ENCODE measurements at places on chromosomes 5 and 9.

- no peak for DNase-seq
Measured at GRCh38 chr9:130023144-130023787, 19.7 kb downstream of the FNBP1 start.

DNA sequence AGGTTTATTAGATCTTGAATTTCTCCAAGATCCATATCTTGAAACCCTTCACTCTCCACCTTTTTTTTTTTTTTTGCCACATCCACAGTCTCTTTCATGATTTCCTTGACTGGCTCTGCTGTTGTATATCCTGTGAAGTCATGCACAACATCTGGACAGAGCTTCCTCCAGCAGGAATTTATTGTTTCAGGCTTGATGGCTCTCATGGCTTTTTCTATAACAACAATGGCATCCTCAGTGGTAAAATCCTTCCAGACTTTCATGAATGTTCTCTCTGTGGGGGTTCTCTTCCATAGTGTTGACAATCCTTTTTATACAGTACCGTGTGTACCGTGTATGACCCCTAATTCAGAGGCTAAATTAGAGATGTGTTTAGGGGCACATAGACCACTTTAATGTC, 24.0 kb downstream of the RANBP17 start:
- DNase-seq, result no peak

GRCh38 chr5:151038412-151038745, 18.0 kb downstream of the GPX3 start:
- no peak for DNase-seq

DNA sequence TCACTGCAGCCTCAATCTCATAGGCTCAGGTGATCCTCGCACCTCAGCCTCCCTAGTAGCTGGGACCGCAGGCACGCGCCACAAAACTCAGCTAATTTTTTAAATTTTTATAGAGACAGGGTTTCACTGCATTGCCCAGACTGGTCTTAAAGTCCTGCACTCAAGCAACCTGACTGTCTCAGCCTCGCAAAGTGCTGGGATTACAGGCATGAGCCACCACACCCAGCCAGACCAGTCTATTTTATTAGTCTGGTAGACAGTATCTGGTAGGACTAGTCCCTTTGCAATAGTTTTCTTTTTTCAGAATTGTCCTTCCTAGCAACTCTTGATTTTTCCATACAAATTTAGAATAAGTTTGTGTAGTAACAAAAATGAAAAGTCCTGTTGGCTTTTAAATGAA, 14.1 kb upstream of the GPR150 start:
- no peak for DNase-seq

GRCh38 chr5:126385524-126386502, 37.4 kb upstream of the GRAMD2B start:
- DNase-seq, result no peak

DNA sequence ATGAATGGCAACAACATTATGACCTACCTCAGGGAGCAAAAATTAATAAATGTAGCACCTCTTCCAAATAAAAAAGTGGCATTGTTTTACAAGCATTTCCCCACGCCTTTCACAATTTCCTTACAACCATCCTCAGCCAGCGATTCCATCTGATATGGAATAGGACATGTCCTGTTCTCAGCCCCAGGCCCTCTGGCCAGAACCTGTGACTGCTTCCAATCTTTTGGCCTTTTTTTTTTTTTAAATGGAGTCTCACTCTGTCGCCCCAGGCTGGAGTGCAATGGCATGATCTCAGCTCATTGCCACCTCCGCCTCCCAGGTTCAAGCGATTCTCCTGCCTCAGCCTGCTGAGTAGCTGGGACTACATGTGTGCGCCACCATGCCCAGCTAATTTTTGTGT, 16.8 kb upstream of the WNK2 start:
- DNase-seq, result no peak

DNA sequence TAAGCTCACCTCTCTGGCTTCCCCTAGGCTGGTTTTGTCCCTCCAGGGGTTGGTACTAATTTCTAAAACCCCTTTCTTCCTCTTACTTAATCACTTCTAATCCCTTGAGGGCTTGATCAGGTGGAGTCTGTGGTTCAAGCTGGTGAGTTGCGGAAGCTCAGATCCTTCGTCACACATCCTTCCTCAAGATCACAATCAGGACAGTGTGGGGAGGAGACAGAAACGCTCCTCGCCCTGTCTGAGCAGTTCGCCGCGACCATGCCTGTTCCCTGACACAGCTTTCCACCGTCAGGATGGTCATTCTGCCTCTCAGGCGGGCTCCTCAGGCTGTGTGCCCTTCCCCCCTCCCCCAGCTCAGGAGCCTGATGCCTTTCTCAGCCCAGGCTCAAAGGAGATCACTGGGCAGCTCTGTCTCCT, 24.3 kb downstream of the CPLX2 start:
- no peak for DNase-seq

GRCh38 chr5:145660897-145661640, 174.1 kb downstream of the PRELID2 start:
- no peak for DNase-seq

GRCh38 chr5:169153405-169153804, 147.5 kb downstream of the SLIT3 start:
- no peak for DNase-seq

GRCh38 chr5:19918780-19919179, 69.2 kb downstream of the CDH18 start:
- no peak for DNase-seq

DNA sequence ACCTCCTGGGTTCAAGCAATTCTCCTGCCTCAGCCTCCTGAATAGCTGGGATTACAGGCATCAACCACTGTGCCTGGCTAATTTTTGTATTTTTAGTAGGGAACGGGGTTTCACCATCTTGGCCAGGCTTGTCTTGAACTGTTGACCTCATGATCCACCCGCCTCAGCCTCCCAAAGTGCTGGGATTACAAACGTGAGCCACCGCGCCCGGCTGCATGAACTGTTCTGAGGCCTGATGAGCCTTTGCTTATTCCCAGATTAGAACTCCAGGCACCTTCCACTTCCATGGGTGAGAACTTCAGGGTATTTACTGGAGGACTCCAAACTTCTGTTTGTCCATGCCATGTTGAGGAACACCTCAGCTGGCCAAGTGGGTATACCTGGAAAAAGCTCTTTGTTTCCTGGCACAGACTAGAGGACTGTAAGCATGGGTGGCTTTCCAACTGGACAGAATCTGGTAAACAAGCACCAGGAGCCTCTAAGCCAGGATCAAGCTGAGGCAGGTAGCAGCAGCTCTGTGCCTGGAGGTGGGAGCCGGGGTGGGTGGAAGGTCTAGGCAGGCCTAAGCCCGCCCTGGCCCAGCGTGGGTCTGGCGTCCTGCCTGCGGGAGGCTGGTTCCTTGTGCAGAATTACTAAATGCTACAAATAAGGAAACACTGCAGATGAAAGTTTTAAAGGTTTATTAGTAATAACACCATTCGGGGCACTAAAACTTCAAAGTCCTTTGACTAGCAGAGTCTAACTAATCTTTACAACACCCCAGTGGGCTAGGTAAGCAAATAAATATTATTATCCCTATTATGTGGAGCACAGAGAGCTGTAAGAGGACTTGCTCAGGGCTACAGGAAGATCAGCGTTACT, 78.4 kb downstream of the SEMA5A start:
- peak; percentile 74 for DNase-seq
